ENCODE measurements at places on chromosomes 16 and 17. TPM values are rescaled to one million over a fixed set of nuclear protein-coding genes. Genes with fewer than 3 reads are reported as not detected.

DNA sequence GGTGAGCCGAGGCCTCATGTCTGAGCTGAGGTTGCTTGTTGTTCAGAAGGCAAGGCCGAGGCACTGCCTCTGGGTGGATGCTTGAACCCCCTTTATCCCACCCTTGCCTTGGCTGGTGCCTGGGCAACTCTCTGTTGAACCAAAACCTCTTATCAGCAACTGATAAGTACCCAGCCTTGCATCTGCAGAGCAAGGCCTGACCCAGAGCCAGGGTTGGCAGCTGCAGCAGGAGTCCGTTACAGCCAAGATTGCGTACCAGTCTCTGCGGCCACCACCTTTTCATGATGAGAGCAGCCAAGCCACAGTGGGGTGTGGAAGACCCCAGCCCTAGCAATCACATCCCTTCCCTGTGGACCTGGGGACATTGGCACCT, 118.3 kb downstream of the RAB11FIP4 start:
- no peaks in the 10 kb centered on the region for H3K36me3 ChIP-seq
- H3K27ac ChIP-seq = no peak overlapping the region
- no peak for DNase-seq
- peaks cover 12% of the 10 kb centered on the region for H3K4me1 ChIP-seq
- H3K4me3 ChIP-seq = no peak overlapping the region
- H3K27me3 ChIP-seq = no peaks in the 10 kb centered on the region

The GJC1 gene
- total RNA-seq = 1.1 TPM

DNA sequence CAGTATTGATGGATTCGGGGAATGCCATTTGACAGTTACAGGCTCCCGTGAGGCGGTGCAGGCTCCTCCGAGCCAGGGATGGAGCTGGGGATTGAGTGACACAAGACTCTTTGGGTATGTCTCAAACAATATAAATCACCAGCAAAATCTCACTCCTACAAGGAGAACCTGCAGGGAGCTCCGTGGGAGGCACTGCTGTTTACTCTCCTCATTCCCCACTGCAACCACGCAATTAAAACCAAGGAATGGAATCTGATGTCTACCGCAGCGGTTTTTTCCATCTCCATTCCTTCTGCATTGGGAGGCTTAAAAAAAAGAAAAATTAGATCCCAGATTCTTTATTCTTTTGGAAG, 157.9 kb downstream of the WWOX start:
- H3K4me3 ChIP-seq = no peak overlapping the region
- H3K27me3 ChIP-seq = no peaks in the 10 kb centered on the region
- no peak for DNase-seq
- no peak overlapping the region for H3K27ac ChIP-seq
- no peaks in the 10 kb centered on the region for H3K36me3 ChIP-seq

- no peak for DNase-seq
- no peaks in the 10 kb centered on the region for H3K36me3 ChIP-seq
- no peaks in the 10 kb centered on the region for H3K27me3 ChIP-seq
- H3K4me1 ChIP-seq = no peaks in the 10 kb centered on the region
- no peak overlapping the region for H3K4me3 ChIP-seq
Observed at GRCh38 chr17:72034000-72034399, 86.8 kb upstream of the SOX9 start.

GRCh38 chr17:66677201-66677981, 157.5 kb upstream of the CACNG5 start:
- no peak overlapping the region for H3K4me3 ChIP-seq
- DNase-seq = no peak
- no peak overlapping the region for H3K27ac ChIP-seq
- H3K27me3 ChIP-seq = no peaks in the 10 kb centered on the region
- H3K4me1 ChIP-seq = no peaks in the 10 kb centered on the region
- H3K36me3 ChIP-seq = no peaks in the 10 kb centered on the region

DNA sequence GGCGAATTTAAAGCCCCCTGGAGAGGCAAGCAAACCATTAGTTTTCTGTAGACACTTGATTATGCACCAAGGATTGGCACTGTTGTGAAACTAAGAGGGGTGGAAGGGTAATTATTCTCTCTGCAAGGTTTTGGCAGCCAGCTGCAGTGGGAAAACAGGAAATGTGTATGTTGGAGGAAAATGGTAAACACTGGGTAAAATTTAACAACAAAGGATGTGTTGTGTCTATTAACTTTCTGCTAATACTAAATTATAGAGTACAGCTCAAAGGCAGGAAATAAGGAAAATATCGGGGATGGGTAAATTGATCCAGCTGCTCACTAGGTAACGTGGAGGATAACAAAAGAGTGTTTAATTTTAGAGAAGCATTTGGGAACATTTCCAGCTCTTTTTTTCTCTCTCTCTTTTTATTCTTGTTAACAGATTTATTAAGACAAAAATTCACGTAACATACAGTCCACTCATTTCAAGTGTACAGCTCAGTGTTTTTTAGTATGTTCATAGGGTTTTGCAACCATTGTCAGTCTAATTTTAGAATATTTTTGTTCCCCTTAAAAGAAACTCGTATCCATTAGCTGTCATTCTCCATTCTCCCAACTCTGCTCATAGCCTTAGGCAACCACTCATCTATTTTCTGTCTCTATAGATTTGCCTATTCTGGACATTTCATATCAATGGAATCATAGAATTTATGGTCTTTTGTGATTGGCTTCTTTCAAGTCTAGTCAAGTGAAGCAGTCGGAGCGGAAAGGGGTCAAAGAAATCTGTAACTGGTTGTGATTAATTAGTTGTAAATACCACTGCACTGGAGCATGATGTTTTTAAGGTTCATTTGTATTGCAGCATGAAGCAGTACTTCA, 41.8 kb downstream of the TANGO6 start:
- no peaks in the 10 kb centered on the region for H3K27me3 ChIP-seq
- no peak overlapping the region for H3K4me3 ChIP-seq
- H3K36me3 ChIP-seq = no peaks in the 10 kb centered on the region
- DNase-seq = no peak
- H3K27ac ChIP-seq = peak overlapping the region; percentile 13

GRCh38 chr16:27168790-27169189, 34.5 kb upstream of the KDM8 start:
- H3K4me3 ChIP-seq = no peak overlapping the region
- H3K36me3 ChIP-seq = no peaks in the 10 kb centered on the region
- H3K27ac ChIP-seq = no peak overlapping the region
- DNase-seq = no peak

The RRAD gene
- 0.56 TPM for total RNA-seq

- H3K27ac ChIP-seq = no peak overlapping the region
- H3K27me3 ChIP-seq = no peaks in the 10 kb centered on the region
- H3K4me1 ChIP-seq = peaks cover 5% of the 10 kb centered on the region
- DNase-seq = peak; percentile 95
Observed at GRCh38 chr16:9351440-9351839, 260.0 kb downstream of the HAPSTR1 start.

- H3K4me1 ChIP-seq = no peaks in the 10 kb centered on the region
- no peak overlapping the region for H3K4me3 ChIP-seq
- H3K36me3 ChIP-seq = no peaks in the 10 kb centered on the region
- H3K27me3 ChIP-seq = no peaks in the 10 kb centered on the region
- H3K27ac ChIP-seq = no peak overlapping the region
Observed at GRCh38 chr17:75681289-75681688, 14.2 kb downstream of the SAP30BP start.

DNA sequence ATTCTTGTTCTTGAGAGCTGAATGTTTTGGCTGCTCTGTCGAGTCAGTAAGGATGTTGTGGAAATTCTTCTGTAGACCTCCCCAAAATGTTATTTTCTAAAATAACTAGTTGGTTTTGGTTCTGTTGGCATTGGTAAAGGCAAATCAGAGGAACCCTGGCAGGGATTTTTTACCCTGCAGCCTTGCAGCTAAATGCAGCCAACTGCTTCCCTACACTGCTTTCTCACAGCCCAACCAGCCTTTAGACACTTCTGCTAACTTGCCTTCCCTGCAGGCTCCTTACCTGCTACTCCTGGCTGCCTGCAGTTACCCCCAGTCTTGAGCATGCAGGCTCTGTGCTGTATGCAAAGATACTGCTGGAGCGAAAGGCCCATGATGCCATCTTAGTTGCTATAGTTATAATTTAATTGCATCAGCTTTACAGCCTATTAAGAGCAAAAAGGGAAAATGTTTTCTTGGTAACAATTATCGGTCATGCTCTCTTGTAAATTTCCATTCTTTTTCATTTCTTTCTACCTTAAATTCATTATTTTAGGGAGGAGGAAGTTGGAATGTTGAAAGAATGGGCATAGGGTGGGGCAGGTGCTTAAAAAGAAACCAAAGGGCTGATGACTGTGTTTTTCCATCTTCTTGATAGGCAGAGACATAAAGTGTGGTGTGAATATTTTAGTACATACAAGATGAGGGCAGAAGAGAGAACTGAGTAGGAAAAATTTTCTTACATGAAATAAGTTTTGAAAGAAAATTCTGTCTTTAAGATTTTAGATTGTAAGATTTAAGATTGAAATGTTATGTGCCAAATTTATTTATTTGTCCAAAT, 20.0 kb downstream of the NUP93 start:
- H3K27me3 ChIP-seq = no peaks in the 10 kb centered on the region
- no peaks in the 10 kb centered on the region for H3K36me3 ChIP-seq
- no peak for DNase-seq
- H3K4me3 ChIP-seq = no peak overlapping the region
- H3K4me1 ChIP-seq = peaks cover 6% of the 10 kb centered on the region
- H3K27ac ChIP-seq = no peak overlapping the region

The TP53TG3C gene
- total RNA-seq = not detected

The CLDN7 gene
- 89.7 TPM for total RNA-seq

The C1QTNF8 gene
- total RNA-seq = not detected

The CDH1 gene
- 154 TPM for total RNA-seq

The SOX9 gene
- total RNA-seq = 29.1 TPM

DNA sequence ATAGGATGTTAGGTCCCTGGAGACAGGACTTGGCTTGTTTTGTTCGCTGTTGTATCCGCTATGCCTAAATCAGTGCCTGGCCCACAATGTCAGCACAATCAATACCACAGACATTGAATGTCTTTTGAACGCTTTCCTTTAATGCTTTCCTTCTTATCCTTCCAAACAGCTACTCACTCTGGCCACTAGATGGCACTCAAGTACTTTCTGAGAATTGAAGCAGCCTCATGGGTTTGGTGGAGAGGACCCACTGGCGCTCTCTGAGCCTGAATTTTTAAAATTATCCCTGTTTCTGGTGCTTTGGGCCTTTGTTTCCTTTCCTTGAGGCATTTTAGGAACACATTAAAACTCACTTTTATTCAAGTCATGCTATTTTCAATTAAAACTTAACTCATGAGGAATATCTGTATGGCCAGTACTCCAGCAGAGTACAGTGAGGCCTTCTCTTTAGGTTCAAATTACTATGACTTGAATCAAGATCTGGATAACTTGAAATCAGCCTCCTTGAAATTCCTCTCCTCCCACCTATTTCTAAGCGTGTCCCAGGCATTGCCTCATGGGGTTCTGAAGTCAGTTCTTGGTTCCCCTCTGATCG, 3.2 kb upstream of the NLRP1 start:
- H3K27me3 ChIP-seq = no peaks in the 10 kb centered on the region
- H3K4me1 ChIP-seq = no peaks in the 10 kb centered on the region
- no peak overlapping the region for H3K4me3 ChIP-seq
- H3K36me3 ChIP-seq = no peaks in the 10 kb centered on the region
- H3K27ac ChIP-seq = no peak overlapping the region

DNA sequence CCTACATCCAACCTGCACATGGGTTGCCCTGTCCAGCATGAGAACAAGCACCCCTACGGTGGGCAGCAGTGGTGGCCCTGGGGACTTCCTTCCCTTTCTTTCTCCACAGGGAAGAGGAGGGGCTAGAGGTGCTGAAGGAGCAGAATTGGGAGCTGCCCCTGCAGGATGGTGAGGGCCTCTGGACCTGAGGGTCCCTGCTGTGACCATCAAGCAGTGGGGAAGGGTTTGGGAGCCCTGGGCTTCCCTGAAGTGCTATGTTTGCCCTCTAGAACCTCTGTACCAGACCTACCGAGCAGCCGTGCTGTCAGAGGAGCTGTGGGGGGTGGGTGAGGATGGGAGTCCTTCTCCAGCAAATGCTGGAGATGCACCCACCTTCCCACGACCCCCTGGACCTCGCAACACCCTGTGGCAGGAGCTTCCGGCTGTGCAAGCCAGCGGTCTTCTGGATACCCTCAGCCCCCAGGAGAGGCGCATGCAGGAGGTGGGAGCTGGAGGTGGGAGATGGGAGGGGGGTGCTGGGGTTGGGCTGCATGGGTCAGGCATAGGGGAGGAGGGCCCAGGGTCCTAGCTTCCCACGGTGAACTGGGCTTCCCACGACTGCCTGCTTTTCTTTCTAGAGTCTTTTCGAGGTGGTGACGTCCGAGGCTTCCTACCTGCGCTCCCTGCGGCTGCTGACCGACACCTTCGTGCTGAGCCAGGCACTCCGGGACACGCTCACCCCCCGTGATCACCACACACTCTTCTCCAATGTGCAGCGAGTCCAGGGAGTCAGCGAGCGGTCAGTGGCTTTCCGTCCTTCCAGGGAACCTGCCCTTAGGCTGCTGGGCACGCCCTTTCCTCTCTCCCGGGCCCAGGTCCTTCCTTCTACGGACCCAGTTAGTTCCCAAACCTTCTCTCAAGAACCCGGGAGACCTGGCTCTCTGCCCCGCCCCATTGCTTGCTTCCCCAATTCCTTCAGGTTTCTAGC, 5.0 kb downstream of the ARHGEF15 start:
- DNase-seq = no peak
- no peak overlapping the region for H3K4me3 ChIP-seq
- no peaks in the 10 kb centered on the region for H3K36me3 ChIP-seq
- no peaks in the 10 kb centered on the region for H3K27me3 ChIP-seq

DNA sequence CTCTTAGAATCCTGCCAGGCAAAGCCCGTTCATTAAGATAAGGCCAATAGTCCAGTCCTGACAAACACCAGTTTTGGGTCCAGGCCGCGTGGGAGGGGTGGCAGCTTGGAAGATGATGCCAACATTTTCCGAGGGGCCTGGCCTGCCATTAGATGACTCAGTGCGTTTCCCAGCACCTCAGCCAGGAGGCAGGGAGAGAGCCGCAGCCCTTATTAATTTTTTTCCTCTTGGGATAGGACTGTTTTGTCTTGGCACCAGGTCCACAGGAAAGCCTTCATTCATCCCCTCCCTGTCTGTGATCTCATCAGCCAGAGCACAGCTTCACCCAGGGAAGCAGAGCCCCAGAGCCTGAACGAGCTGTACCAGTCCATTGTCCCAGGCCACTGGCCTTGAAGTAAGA, 4.7 kb upstream of the NDEL1 start:
- H3K4me3 ChIP-seq = no peak overlapping the region
- H3K36me3 ChIP-seq = no peaks in the 10 kb centered on the region
- H3K4me1 ChIP-seq = no peaks in the 10 kb centered on the region
- H3K27ac ChIP-seq = no peak overlapping the region
- no peak for DNase-seq

DNA sequence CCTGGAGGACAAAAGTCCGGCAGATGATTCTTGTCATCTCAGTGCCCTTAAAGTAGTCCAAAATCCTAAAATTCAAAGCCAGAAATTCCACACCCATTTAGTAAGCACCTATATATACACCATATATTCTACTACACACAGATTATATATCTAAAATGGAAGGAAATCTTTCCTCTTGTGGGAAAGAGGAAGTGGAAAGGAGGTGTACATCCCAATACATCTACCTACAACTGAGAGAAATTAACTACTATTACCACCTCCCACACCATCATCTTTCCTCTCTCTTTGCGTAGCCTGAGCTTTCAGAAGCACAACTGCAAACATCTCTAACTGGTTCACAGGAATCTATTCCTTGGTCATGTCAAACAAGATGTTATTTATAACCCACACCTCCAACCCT, 5.4 kb upstream of the ITGA2B start:
- H3K4me1 ChIP-seq = no peaks in the 10 kb centered on the region
- H3K36me3 ChIP-seq = no peaks in the 10 kb centered on the region
- H3K27me3 ChIP-seq = no peaks in the 10 kb centered on the region
- no peak overlapping the region for H3K4me3 ChIP-seq
- no peak overlapping the region for H3K27ac ChIP-seq
- no peak for DNase-seq

- H3K4me3 ChIP-seq = no peak overlapping the region
- H3K27ac ChIP-seq = no peak overlapping the region
- H3K4me1 ChIP-seq = no peaks in the 10 kb centered on the region
- H3K36me3 ChIP-seq = no peaks in the 10 kb centered on the region
- no peak for DNase-seq
Observed at GRCh38 chr17:34318474-34318873, 761 bp upstream of the CCL8 start.

The KCNJ12 gene
- total RNA-seq = 0.37 TPM

Measured in pancreas (tissue), 10 donors.